IMR-90 (cell line): ENCODE measurements at places on chromosomes 1 and 21. TPM values are rescaled to one million over a fixed set of nuclear protein-coding genes. Genes with fewer than 3 reads are reported as not detected.

GRCh38 chr1:203291201-203292096 is 13.9 kb upstream of the BTG2 start:
- no peak for DNase-seq

DNA sequence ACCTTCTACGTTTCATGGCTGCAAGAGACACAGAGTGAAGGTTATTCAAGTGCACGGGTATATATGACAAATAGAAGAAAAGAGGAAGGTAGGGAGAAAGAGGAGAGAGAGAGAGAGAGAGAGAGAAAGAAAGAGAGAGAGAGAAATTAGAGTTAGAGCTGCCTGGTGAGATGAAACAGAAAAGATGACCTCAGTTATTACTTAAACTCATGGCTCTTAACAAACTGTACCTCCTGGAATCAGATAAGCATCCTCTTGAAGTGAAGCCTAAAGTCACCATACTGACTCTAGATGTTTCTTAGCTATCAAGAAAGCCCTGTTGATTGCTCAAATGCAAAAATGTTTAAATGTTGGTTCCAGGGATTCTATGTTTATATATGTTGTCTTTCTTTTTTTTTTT is 597.7 kb upstream of the ZP4 start:
- DNase-seq, result peak; percentile 48

DNA sequence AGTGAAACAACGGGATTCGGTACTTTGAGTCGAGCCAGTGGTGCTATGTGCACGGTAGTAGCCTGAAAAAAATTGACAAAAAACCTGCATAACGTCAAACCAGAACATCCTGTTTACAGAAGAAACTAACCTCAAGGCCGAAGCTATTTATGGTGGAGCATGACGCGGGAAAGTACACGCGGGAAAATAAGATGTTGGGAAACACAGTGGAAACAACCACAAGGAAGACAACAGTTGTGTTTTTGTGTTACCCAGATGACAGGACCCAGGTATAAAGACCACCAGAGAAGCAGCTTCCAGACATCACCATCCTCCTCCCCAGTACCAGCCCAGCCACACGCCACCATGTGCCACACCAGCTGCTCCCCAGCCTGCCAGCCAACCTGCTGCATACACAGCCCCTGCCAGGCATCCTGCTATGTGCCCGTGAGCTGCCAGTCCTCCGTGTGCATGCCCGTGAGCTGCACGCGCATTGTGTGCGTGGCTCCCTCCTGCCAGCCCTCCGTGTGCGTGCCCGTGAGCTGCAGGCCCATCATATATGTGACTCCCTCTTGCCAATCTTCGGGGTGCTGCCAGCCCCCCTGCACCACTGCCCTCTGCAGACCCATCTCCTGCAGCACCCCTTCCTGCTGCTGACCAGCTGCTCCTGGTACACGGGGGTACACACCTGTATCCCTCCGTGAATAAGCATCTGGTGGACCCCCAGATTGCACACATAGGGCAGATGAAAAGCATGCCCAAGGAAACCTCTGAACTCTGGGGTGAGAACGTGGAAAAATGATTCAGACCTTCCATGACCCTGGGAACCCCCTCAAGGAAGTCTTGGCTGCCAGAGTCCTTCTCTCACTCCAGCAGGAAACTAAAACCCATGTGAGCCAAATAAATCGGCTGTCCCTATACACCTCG is at the start of gene KRTAP12-3:
TSS of gene KRTAP12-3 (plus strand) at position 298 of the 906 bp plus-strand sequence. CDS start at position 346, 48 bp downstream.
- DNase-seq, result peak; percentile 7

DNA sequence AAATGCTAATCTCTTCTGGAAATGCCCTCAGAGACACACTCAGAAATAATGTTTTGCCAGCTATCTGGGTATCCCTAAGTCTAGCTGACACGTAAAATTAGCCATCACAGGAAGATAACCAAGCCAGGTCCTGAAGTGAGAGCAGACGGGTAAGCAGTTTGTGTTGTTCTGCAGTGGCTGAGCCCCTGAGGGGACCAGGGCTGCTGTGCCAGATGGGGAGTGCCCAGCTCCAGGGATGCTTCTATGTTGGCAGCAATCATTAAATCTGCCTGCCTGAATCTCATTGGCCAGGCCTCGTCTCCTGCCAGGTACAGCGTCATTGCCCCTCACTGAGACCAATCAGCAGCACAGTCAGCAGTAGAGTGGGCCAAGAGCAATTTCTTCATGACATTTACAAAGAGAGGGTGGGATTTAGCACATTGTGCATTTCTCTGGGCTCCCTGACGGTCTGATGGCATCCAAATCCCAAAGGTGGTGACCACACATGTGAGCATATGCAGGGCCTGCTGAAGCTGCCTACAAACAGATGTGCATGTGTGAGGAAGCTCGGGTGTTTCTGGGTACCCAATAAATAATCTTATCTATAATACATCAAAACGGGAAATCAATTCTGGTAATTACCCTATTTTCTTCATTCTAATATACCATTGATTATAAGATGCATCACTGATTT is 58.7 kb upstream of the LRRN2 start:
- DNase-seq, result no peak

DNA sequence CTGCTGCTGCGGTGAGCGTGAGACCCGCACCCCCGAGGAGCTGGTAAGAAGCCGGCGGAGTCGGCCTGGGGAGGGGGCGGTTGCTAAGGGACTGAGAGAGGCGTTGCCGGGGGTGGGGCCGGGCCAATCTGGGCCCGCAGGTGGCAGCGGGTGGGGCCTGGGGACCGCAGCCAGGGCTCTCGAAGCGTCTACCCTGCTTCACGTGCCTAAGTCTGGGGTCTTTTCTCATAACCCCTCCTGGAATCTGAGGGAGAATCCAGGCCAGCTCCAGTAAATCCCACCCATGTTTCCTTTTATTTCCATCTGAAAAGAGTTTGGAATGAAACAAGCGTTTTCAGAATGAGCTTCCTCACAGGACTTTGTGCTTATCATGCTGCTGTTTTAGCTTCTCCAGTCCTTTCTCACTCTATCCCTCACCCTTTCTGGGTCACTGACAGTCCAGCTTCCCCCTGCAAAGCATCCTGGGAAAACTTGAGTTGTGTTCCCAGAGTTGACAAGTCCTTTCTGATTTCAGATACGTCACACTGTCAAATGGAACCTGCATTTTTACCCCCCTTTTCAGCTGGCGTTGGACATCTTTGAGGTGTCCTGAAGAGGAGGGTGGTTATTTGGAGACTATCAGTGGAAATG is 431 bp downstream of the CLCN6 start:
- DNase-seq, result peak; percentile 21

- DNase-seq, result no peak
These were observed 1.2 kb upstream of the CGN start for GRCh38 chr1:151510020-151510405.

DNA sequence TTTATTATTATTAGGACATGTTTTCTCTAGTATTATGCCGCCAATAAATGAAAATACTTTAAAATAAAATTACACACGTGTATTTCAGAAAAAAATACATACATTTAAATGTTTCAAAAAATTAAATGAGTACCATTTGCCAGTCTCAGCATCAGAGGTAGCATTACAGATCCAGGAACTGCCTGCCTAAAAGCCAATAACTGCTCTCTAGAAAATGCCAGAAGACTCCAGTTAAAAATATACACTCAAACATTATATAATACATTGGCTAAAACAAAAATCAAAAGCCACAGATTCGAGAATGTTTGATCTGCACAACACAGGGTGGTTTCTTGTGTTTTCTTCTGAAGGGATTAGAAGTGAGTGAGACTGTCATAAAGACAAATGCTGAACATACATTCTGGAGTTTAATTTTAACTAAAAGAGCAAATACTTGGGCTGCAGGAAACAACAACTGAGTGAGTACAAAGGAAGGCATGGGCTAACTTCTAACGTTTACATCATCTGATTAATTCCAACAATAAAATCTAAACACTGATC is 105.5 kb downstream of the RERE start:
- no peak for DNase-seq

DNA sequence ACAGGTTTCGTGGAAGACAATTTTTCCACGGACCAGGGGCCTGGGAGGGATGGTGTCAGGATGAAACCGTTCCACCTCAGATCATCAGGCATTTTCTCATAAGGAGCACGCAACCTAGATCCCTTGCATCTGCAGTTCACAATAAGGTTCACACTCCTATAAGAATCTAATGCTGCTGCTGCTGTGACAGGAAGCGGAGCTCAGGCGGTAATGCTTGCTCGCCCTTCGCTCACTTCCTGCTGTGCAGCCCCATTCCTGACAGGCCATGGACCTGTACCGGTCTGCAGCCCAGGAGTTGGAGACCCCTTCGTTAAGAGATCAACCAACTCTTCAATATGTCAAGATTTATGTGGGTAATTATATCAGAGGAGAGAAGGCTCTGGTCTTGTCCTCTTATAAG is 3.3 kb upstream of the DHX9 start:
- no peak for DNase-seq

GRCh38 chr21:40964691-40965090 is 117.7 kb upstream of the DSCAM start:
- no peak for DNase-seq

DNA sequence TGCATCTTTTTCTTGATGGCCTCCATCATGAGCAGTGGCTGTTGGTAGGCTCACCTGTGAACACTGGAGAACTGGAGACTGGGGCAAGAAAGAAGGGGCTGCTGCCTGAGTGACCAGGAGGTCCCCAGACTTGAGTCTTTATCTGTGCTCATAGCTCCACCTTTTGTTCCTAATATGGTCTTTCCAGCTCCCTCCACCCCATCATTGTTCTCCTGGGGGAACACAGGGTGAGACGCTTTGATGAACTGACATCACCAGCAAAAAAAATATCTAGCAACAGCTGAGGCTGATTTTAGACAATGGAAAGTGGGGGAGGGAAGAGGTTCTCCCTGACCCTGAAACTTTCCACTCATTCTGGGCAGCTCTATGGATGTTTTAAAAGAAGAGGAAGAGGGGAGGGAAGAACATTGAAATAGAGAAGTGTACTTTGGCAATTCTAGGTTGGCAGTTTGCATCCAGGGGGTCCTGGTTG is at the start of gene TPM3:
TSS of gene TPM3 (minus strand) at position 111 of the 472 bp plus-strand sequence. CDS start at position 29, 82 bp downstream.
- DNase-seq, result no peak

- no peak for DNase-seq
These were observed 119.7 kb downstream of the ZNF281 start for GRCh38 chr1:200290010-200290685.

DNA sequence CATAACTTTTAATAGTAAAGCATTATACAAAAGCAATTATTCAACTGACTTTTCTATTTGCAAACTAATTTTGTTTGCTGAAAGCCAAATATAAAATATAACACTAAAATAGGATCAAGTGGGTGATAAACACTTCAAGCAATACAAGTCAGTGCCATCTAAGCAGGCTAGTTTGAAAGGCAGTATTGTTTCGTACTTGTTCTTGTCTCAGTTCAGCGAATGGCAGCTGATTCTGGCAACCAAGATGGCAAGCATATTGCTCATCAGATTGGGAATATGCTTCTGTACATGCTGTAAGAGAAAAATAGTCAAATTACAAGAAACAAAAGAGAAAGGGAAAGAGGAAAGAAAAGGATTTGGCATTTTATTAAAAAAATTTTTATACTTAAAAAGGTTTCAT is 7.5 kb downstream of the TMEM59 start:
- no peak for DNase-seq

GRCh38 chr1:109149874-109150601 is 36.1 kb downstream of the ELAPOR1 start:
- no peak for DNase-seq

- no peak for DNase-seq
These were observed 490.4 kb upstream of the C1orf87 start for GRCh38 chr1:60563777-60564535.

- no peak for DNase-seq
These were observed 65.2 kb upstream of the DIP2A start for GRCh38 chr21:46393451-46393940.

- DNase-seq, result no peak
These were observed 30.6 kb downstream of the HYI start for GRCh38 chr1:43422995-43423671.

DNA sequence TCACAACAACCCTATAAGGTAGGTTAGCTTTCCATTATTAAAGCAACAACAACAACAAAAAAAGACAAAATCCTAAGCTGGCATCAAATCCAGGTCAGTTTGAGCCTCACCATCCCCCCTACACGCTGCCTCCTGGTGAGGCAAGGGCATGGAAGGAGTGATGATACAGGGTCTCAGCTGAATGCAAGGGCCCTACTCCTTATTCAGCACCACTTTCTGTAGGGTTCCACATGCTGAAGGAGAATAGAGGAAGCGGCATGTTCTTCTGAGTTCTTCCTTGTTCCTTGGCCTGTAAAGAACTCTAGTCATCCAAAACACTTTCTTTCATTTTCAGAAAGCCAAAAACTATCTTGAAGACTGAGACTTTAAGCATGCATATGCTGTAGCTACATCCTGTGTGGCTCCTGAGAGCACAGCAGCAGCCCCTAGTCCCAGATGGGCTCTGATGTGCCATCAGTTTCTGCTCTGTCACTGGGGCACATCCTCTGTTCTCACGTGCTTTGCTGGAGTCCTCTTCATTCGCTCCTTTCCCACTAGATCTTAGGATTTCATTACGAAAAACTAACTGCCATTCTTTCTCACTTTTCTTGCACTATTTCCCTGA is 6.2 kb downstream of the ILDR2 start:
- no peak for DNase-seq

GRCh38 chr1:42266253-42267135 is 68.5 kb downstream of the FOXJ3 start:
- no peak for DNase-seq

- DNase-seq, result no peak
These were observed 22.4 kb upstream of the NPPB start for GRCh38 chr1:11880911-11881748.

DNA sequence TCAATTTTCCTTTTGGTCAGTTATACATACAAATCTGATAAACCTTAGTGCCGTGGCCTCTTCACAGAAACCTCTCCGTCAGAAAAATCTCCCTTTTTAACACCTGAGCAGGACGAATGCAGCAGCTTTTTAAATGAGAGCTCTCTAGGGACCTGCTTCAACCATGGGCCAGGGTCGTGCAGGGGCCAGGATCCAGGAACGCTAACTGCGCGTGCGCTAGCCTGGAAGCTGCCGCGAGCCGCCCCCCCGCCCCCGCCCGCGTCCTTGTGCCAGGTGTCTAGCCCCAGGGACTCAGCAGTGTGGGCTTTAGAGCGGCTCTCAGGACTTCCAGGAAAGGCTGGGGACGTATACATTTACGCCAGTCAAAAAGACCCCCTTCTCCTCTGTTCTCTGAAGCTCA is 136.8 kb upstream of the FMN2 start:
- no peak for DNase-seq

- DNase-seq, result peak; percentile 96
These were observed 25.8 kb downstream of the OSBPL9 start for GRCh38 chr1:51642739-51643142.

Gene SPRR2F
- total RNA-seq, result not detected in 2 replicates

Gene GRHL3
- not detected in 2 replicates for total RNA-seq

Gene IGSF3
- total RNA-seq, result under 0.01 TPM in 2 replicates

Gene NR1I3
- total RNA-seq, result not detected in 2 replicates

Gene GCSAML
- total RNA-seq, result not detected in 2 replicates

Gene UCHL5
- total RNA-seq, result 12.9 and 25.8 TPM in 2 replicates

Gene NGF
- 8.3 and 12.5 TPM in 2 replicates for total RNA-seq

Gene RSPO1
- total RNA-seq, result not detected in 2 replicates
